Breast epithelium (tissue), 4 donors: ENCODE measurements at places on chromosomes 7 and 10. TPM values are rescaled to one million over a fixed set of nuclear protein-coding genes. Genes with fewer than 3 reads are reported as not detected.

DNA sequence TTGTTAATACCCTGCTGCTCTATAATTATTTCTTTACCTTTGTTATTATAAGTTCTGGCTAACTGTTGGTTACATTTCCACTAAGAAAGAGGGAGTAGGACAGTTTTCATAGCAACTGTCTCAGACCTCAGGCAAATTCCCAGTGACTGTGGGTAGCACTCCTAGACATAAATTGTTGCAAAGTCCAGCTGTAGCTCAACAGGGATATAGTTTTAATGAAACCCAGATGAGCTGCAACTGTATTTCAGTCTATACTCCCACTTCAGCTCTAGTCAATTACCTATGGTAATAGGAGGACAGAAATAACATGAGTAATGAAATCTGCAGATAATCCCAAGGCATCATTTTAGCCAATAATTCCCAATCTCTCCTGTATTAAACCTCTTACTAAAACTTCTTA is 103.0 kb upstream of the SEMA3A start:
- H3K27ac ChIP-seq: no peak overlapping the region
- no peaks in the 10 kb centered on the region for H3K27me3 ChIP-seq
- H3K4me1 ChIP-seq: no peaks in the 10 kb centered on the region
- H3K4me3 ChIP-seq: no peak overlapping the region

- H3K36me3 ChIP-seq: no peaks in the 10 kb centered on the region
- peak overlapping the region; percentile 69 for H3K27ac ChIP-seq
- no peak overlapping the region for H3K4me3 ChIP-seq
- no peaks in the 10 kb centered on the region for H3K27me3 ChIP-seq
- no peaks in the 10 kb centered on the region for H3K4me1 ChIP-seq
Measured at GRCh38 chr7:94701555-94701973, 45.6 kb upstream of the SGCE start.

Gene CYTH3
- 33.4 TPM for total RNA-seq

DNA sequence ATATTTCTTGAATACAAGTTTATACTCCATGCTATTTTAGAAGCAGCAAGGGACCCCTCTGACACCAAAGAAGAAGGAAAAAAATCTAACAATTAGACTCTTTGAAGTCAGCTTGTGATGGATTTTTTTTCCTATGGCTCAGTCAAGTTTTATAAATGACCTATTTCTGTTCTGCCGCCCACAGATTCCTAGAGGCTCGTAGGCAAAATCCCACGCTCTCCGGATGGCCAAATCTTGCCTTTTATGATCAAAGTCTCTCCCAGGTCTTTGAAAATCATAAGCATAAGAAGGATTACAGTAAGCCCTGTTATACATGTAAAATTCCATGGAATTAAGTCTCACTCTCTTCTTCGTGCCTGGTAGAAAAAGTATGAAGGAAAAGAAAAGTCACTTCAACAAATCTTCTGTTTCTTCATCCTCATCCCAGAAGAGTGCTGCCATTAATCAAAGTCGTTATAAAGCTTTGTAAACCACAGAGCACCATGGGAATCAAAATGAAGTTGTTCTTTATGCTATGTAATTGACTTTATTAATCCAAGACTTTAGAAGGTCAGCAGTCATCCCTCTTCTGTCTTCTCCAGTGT is 33.1 kb downstream of the ASB13 start:
- no peaks in the 10 kb centered on the region for H3K27me3 ChIP-seq
- H3K27ac ChIP-seq: peak overlapping the region; percentile 77
- peaks cover 6% of the 10 kb centered on the region for H3K4me1 ChIP-seq
- H3K4me3 ChIP-seq: no peak overlapping the region
- no peaks in the 10 kb centered on the region for H3K36me3 ChIP-seq
- DNase-seq: no peak

DNA sequence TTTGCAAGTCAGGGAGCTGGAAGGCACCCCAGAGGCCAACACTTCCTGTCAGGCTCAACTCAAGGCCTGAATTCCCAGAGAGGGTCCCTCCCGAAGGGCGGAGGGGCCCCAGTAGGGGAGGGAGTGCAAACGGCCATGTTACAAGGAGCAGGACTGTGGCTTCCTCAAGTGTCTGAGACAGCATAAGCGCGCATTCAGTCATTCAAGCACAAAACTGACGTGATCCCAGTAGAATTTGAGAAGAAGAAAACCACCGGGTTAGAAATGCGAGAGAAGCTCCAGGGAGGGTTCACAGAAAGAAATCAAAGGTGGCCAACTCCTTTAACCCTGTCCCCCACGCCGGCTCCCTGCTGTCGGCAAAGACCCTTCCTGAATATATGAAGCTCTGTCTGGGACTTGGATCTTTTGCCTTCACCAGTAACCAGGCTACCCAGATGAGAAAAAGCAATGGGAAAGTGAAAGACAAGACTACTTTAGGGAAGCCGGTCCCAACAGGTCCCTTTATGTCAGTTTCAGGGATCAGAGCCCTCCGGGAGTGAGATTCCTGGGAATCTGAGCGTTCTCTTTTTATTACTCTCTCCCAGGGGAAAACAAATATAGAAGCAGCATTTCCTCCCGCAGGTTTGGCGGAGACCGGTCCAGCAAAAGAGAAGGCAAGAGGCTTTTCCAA is 1.3 kb downstream of the AFAP1L2 start:
- no peaks in the 10 kb centered on the region for H3K36me3 ChIP-seq
- DNase-seq: no peak
- peak overlapping the region; percentile 95 for H3K4me3 ChIP-seq
- peaks cover 24% of the 10 kb centered on the region for H3K4me1 ChIP-seq
- H3K27me3 ChIP-seq: no peaks in the 10 kb centered on the region
- H3K27ac ChIP-seq: peak overlapping the region; percentile 92

DNA sequence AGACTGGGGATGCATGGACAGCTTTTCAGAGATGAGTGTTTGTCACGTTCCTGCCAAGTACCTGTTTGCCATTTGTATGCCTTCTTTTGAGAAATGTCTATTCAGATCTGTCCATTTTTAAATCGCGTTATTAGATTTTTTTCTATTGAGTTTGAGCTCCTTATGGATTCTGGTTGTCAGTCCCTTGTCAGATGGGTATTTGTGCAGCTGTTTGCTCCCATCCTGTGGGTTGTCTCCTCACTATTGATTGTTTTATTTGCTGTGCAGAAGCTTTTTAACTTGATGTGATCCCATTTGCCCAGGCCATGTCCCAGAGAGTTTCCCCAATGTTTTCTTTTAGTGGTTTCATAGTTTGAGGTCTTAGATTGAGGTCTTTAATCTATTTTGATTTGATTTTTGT is 5.5 kb upstream of the PRKAR1B start:
- no peaks in the 10 kb centered on the region for H3K36me3 ChIP-seq
- DNase-seq: no peak
- no peaks in the 10 kb centered on the region for H3K27me3 ChIP-seq
- H3K4me3 ChIP-seq: no peak overlapping the region

- H3K4me3 ChIP-seq: no peak overlapping the region
- DNase-seq: no peak
- H3K27me3 ChIP-seq: no peaks in the 10 kb centered on the region
- no peaks in the 10 kb centered on the region for H3K4me1 ChIP-seq
Measured at GRCh38 chr10:14579405-14579804, 195.3 kb downstream of the FAM107B start.

- DNase-seq: no peak
- H3K4me3 ChIP-seq: no peak overlapping the region
- no peaks in the 10 kb centered on the region for H3K36me3 ChIP-seq
- peak overlapping the region; percentile 61 for H3K27ac ChIP-seq
- H3K4me1 ChIP-seq: no peaks in the 10 kb centered on the region
Measured at GRCh38 chr10:19888061-19888660, 71.9 kb downstream of the PLXDC2 start.

Gene GHRHR
- total RNA-seq: not detected

DNA sequence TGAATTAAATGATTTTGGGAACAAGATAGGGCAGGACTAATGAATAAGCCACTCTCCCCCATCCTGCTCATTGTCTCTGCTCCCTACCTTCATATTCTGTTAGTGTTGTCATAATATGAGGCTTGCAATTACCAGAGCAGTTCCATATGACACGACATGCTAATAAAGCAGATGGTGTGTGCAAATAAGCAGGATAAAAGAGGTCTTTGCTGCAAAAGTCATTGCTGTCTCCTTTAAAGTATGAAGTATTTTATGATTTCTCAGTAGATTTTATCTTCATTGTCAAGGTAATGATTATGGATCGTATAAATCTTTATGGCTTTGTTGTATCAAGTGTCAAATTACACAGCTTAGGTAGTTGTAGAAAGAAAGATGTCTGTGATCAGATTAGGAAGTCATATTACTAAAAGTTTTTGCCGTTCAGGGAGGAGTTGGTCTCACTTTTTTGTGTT is 114.8 kb downstream of the SDK1 start:
- no peaks in the 10 kb centered on the region for H3K36me3 ChIP-seq
- no peaks in the 10 kb centered on the region for H3K4me1 ChIP-seq
- no peak overlapping the region for H3K4me3 ChIP-seq
- H3K27me3 ChIP-seq: no peaks in the 10 kb centered on the region
- no peak for DNase-seq

GRCh38 chr10:3874990-3875841 is 90.2 kb upstream of the KLF6 start:
- no peak overlapping the region for H3K4me3 ChIP-seq
- H3K4me1 ChIP-seq: no peaks in the 10 kb centered on the region
- no peaks in the 10 kb centered on the region for H3K36me3 ChIP-seq
- no peaks in the 10 kb centered on the region for H3K27me3 ChIP-seq
- no peak overlapping the region for H3K27ac ChIP-seq

Gene ELN
- 25.9 TPM for total RNA-seq

Gene CLEC5A
- total RNA-seq: 3.2 TPM

DNA sequence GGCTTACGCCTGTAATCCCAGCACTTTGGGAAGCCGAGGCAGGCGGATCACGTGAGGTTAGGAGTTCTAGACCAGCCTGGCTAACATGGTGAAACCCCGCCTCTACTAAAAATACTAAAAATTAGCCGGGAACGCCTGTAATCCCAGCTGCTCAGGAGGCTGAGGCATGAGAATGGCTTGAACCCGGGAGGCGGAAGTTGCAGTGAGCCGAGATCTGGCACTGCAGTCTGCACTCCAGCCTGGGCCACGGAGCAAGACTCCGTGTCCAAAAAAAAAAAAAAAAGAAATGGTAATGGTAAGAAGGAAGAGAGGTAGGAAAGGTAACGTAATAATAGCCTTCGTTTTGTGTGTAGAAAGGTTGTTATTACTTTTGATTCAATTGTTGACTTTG is 1.2 kb downstream of the HSPA14 start:
- H3K27me3 ChIP-seq: no peaks in the 10 kb centered on the region
- DNase-seq: no peak
- H3K4me3 ChIP-seq: peak overlapping the region; percentile 99
- peak overlapping the region; percentile 98 for H3K27ac ChIP-seq
- H3K4me1 ChIP-seq: peaks cover 7% of the 10 kb centered on the region
- peaks cover 21% of the 10 kb centered on the region for H3K36me3 ChIP-seq

DNA sequence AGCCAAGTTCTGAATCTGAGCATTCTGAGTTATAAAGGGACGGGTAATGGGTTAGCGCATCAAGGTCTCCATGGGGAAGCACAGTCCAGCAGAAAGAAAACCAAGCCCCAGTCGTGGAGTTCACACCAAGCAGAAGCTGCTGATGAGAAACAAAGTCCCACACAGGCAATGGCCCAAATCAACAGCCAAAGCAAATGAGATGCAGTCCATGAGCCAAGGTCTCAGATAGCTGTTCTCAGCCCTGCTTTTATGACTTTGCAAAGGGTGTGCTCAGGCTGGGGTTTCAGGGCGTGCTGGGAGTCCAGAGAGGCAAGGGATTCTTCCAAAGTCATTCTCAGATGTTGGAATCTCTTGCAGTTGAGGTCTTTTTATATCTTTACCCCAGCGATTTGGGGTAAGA is 32.0 kb downstream of the THNSL1 start:
- H3K27me3 ChIP-seq: no peaks in the 10 kb centered on the region
- H3K4me1 ChIP-seq: no peaks in the 10 kb centered on the region
- no peak overlapping the region for H3K27ac ChIP-seq
- H3K4me3 ChIP-seq: no peak overlapping the region

GRCh38 chr10:69379800-69380199 is 36.9 kb downstream of the TACR2 start:
- no peak for DNase-seq
- no peaks in the 10 kb centered on the region for H3K27me3 ChIP-seq
- no peak overlapping the region for H3K4me3 ChIP-seq
- H3K4me1 ChIP-seq: peaks cover 12% of the 10 kb centered on the region
- no peak overlapping the region for H3K27ac ChIP-seq
